ENCODE measurements at places on chromosomes 6 and 20.

DNA sequence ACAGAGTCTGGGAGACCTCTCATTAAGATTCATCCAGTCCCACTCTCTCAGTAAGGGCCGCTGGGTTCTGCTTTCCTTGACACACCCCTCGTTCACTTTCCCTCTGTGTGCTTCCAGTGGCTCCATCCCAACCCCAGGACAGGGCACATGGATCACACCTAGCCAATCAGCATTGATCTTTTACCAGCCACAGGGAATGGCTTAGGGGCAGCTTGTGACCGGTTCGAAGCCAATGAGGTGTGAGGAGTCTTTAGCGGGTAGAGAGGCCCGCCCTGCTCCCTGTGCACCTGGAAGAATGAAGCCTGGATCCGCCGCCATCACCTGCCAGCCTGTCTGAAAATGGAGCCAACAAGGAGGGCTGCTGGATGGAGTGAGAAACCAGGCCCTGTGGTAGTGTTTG is 35.2 kb upstream of the OVOL2 start:
- no peak for DNase-seq

DNA sequence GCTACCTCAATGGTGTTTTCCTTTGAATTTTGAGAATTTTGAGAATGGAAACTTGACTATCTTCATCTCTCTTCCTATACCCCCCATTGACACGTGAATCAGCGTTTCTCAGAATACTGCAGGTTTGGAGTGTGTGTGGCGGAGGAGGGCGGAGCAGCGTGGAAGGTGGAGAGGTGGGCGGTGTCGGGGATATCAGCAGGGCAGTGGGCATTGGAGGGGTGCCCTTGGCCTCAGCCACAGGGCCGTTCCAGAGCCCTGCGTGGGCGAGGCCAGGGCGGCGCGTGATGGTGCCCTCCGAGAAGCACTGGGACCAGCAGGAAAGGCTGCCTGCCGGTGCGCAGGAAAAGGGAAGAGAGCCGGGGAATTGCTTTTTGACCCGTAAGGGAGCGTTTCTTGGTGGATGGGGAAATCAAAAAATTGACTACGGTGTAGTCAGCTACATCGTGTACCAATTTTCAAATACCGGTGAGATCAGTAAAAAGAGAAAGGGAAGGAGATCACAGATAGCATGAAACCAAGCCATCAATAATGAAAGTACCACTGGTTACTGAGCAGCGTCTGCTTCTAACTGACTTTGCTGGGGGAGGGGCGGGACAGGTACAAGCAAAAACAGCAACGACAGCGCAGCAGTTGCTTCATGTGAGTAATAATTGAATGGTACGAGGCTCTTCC is 82.7 kb upstream of the DUSP22 start:
- DNase-seq: no peak

- no peak for DNase-seq
Observed at GRCh38 chr6:148147463-148147830, 195.2 kb upstream of the SASH1 start.

GRCh38 chr6:54238396-54238795 is 69.8 kb upstream of the TINAG start:
- DNase-seq: no peak

GRCh38 chr6:169841251-169841650 is 89.8 kb downstream of the ERMARD start:
- no peak for DNase-seq

DNA sequence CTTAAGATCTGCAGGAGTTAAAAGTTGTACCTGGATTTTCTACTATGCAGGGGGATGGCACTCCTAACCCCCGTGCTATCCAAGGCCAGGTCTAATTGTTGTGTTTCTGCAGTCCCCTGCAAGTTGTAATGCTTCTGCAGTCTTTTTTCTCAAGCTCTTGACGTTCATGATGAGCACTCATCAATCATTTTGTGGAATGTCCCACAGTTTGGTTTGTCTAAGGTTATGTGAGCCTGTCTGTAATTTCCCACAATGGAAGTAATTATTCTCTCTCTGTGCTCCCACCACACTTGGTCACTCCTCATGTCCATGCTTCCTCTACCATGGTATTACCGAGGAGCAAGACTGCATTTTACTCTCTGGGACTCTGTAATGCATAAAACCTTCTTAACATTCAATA is 107.6 kb upstream of the SSTR4 start:
- no peak for DNase-seq

- no peak for DNase-seq
Observed at GRCh38 chr6:13515912-13516311, 28.5 kb upstream of the GFOD1 start.

DNA sequence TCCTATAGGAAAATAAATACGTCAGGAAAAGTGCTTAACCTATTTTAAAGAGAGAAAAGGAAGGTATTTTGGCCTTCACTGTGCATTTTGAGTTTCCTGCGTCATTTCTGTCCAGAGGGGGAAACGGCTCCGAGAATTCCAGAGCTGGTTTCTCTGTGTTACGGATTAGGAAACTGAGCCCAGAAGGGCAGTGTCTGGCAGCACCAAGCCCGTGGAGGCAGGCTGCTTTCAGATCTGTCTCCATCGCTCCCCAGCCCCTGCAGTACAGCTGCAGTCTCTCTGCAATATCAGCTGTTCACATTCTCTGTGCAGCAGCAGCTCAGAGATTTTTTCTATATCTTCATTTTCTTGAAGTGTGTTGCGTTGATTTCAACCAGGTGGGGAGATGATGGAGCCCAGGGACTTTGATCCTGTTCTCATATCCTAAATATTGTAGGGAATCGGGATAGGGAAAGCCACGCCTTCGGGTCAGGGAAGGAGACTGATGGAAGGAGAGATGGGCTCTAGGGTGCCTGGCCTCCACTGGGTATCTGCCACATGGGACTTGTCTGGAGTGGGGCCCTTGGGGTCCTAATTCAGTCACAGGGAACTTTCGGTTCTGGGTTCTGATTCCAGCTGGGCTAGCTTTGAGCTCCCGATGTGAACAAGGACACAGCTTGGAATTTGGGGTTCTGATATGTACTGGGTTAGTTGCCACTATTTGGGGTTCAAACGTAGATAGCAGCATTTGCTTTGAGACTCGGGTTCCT is 2.8 kb downstream of the ANKRD60 start:
- no peak for DNase-seq

- DNase-seq: no peak
Observed at GRCh38 chr20:58629215-58629580, 21.9 kb upstream of the STX16 start.

GRCh38 chr6:19052219-19052618 is 665.1 kb downstream of the RNF144B start:
- no peak for DNase-seq

DNA sequence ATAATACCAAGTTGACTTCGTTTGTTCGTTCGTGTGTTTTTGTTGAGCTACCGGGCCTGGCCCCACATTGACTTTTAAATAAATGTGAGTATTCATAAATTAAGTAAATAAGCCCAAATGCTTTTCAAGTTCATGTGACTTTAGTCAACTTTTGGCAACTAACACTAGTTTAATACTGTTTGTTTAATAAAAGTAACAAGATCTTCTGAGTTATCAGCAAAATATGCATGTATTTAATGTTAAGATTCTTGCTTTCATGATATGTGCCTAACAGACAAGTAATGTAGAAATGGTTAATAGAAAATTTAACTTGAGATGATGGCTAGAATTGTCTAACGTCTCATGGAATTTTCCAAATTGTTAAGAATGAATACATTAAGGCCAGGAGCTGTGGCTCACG is 38.7 kb upstream of the ECI2 start:
- DNase-seq: no peak

- DNase-seq: peak; percentile 62
Observed at GRCh38 chr20:49583669-49584417, 15.9 kb upstream of the PTGIS start.

GRCh38 chr6:7904654-7905319 is 5.8 kb downstream of the TXNDC5 start:
- DNase-seq: no peak

DNA sequence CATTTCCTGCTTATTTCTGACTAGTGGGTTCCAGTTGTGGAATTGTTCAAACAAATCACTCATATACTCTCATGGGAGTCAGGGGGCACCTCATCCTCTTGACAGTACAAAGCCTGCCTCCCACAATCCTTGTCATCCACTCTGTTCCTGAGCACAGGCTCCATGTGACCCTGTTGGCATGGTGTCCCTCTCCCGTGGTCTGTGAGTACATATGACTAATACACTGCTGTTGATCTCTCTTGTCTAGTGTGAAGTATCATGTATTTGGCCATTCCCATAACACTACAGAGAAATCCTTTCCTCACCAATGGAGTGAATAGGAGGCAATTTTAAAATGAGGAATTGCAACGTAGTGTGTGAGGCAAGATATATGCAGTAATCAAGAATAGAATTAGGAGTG is 185.3 kb downstream of the OGFRL1 start:
- no peak for DNase-seq

- DNase-seq: no peak
Observed at GRCh38 chr20:52616629-52617028, 355.5 kb upstream of the TSHZ2 start.

DNA sequence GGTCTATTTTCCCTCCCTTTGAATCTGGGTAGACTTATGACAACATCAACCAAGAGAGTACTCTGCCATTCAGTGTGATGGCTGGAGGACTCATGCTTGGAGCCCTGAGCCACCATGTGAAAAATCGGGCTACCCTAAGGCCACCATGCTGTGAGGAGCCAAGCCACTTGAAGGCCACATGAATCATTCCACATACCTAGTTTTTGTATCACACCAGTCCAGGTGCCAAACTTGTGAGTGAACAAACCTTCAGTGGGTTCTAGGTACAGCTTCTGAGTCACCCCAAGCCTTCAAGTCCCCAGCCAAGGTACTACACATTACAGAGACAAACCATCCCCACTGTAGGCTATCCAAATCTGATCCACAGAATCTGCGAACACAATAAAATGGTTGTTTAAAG is 37.4 kb upstream of the E2F3 start:
- DNase-seq: no peak

DNA sequence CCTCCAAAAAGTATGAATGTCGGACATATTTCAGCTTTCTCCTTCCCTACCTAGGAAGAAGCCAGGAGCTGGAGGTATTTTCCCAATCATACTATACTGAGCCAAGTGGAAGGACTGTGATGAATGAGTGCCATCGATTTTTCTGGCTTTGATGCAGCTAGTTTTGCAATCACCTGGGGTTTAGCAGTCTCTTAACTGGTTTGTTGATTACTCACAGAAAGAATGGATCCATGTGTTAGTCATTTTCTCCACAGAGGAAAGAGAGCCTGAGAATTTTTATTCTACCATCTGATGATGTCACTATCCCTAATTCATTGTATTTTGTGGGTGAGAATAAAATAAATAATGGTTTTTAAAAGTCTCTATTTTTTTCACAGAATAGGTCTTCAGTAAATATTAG is 282.9 kb upstream of the RNF217 start:
- DNase-seq: no peak

GRCh38 chr6:37251211-37251780 is 6.3 kb upstream of the TBC1D22B start:
- DNase-seq: no peak

- no peak for DNase-seq
Observed at GRCh38 chr6:138401960-138402837, 1.8 kb upstream of the HEBP2 start.

DNA sequence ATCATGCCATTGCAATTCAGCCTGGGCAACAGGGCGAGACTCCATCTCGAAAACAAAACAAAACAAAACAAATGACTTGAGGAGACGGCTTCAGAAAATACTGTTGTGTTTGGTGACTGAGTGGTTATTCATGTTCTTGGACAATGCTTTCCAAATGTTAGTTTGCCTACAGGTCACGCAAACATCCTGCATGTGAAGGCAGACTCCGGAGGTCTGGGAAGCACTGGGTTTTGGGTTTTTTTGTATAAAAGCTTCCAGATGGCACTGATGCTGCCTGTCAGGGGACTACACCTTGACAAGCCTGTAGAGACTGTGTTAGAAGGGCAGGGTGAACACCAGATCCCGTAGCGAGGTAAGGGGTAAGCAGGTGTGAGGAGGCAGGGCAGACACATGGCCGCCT is 81.7 kb downstream of the THBS2 start:
- no peak for DNase-seq

GRCh38 chr20:55166063-55166462 is 690.7 kb downstream of the DOK5 start:
- no peak for DNase-seq

- DNase-seq: no peak
Observed at GRCh38 chr6:154606457-154606856, 96.0 kb upstream of the CNKSR3 start.

DNA sequence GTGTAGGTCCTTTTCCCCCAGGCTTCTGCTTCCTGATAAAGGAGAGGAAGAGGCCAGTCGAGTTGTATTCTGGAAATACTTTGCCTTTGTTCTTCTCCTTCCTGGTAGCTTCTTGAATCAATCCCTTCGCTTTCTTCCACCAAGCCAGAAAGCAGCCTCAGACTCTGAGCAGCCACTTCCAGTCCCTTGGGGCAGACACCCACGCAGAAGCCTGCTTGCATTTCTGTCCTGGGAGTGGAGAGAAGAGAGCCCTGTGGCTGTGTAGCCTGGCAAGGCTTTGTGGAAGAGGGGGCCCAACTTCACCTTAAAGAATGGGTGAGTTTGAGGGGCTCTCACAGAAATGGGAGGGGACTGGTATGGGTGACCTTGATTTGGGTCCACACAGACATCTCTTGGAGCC is 211.0 kb upstream of the SSTR4 start:
- DNase-seq: no peak

- DNase-seq: no peak
Observed at GRCh38 chr20:63228806-63229205, 6.9 kb upstream of the BIRC7 start.

DNA sequence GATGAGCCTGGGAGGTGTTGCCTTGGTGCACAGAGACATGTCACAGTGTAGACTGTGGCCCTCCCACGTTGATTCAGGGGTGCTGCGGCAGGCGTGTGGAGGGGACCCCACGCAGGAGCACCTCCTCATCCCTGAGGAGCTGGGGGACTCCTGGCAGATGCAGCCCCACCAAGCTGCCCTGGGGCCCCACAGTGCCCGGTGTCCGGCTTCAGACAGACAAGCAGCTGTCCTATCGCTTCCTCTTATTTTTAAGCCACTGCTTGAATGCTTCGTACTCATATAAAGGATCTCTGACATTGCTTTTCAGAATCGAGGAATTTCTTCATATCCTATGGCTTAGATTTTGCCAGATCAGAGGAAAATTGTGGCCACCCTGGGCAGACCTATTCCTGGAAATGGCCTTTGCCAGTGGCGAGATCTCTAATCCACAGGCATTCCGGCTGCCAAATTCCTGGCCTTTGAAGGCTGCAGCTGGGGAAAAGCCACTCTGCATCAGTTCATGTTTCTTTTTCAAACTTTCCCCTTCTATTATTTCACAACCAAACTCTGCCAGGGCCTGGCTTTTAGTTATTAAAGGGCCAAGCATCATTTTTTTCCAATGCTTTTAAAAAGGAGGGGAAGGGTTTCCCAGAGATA is 337.0 kb downstream of the THBS2 start:
- no peak for DNase-seq

- DNase-seq: peak; percentile 24
Observed at GRCh38 chr6:155026022-155026705, 31.0 kb downstream of the TIAM2 start.

GRCh38 chr20:58995461-58996225 is 11.4 kb downstream of the CTSZ start:
- DNase-seq: peak; percentile 47

GRCh38 chr20:49798718-49799117 is 13.9 kb upstream of the SLC9A8 start:
- DNase-seq: no peak

GRCh38 chr6:134145786-134146185 is 93.4 kb upstream of the SLC2A12 start:
- no peak for DNase-seq
